ENCODE measurements at places on chromosomes 1 and 21. TPM values are rescaled to one million over a fixed set of nuclear protein-coding genes. Genes with fewer than 3 reads are reported as not detected.

Gene FAM229A
- total RNA-seq, result 3.3 TPM

Gene HPCAL4
- total RNA-seq, result not detected

Gene KRTAP19-1
- not detected for total RNA-seq

Gene CDK18
- total RNA-seq, result 3.7 TPM

Gene GPR52
- 4.8 TPM for total RNA-seq

Gene SH2D1B
- 0.33 TPM for total RNA-seq

Gene GJA9
- not detected for total RNA-seq

GRCh38 chr1:103194984-103195383 lies 86.7 kb upstream of the COL11A1 start:
- no peak for DNase-seq

DNA sequence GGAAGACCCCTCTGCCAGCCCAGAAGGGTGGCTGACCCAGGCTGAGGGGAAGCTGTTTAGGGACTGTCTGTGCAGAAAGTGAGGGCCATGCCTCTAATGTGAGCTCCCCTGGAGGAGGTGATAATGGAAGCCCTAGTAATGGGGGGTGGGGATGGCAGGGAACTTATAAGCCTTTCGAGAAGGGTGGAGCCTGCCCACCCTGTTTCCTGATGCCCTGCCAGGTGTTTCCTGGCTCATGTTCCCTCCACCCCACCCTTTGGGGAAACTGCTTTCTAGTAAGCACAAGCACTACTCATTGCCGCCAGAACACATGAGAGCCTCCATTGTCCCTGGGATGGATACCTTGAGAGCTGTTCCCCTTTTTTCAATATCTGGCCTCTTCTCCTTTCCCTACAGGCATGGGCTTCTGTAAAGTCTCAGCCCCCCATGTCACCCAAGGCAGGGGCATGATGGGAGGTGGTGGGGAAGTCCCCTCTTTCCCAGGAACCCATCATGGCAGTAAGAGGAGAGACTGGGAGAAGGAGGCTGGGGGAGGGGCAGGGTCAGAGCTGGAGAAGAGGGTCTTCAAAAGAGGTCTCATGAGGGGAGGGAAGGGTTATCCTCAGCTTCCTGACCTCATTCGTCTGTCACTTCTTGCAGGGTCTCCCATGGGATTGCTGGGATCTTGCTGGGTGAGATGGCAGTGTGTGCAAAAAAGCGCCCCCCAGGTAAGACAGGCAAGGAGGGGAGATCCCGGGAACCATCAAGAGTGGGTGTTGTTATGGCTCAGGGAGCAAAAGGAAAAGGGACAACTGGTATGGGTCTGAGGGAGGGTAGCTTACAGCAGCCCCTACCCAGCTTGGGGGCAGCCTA lies 2.4 kb downstream of the ATP8B2 start:
- DNase-seq, result no peak

- DNase-seq, result no peak
These were observed 5.2 kb downstream of the TTLL10 start for GRCh38 chr1:1178794-1179331.

- peak; percentile 6 for DNase-seq
These were observed 882 bp upstream of the FCAMR start for GRCh38 chr1:206971029-206971655.

GRCh38 chr1:42463921-42464320 lies 835 bp downstream of the CCDC30 start:
- no peak for DNase-seq

- no peak for DNase-seq
These were observed 28.5 kb downstream of the IL12RB2 start for GRCh38 chr1:67336157-67336556.

DNA sequence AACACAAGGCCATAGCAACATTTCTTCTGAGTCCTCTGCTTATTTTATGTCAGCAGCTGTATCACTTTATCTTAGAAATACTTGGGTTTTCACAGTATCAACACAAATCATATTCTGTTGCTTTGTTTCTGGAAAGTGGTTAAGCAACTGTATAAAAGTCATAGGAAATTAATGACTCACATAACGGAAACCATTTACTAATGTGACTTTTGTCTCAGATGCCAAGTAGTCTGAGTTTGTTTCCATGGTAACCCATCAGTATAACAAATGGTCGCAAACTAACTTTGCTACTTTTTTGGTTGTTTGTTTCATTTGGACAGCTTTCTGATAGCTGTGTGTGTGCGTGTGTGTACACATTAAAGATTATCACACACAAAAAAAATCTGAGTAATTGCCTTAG lies 31.1 kb downstream of the EEIG2 start:
- DNase-seq, result no peak

DNA sequence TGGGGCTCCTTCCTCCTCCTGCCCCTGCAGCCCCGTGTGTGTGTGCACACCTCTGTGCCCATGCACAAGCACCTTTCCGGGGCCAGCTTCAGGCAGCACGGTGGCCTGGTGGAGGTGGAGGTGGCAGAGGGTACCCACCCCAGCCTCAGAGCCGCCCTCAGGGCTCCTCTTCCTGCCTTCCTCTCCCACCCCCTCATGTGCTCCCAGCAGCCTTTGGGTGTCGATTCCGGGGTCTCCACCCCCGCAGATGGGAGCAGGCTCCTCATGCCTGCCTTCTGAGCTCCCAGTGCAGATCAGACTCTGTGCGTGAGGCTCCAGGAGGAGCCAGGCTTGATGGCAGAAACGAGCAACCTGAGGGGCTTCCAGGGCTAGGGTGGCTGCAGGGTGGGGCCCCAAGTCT lies 29.2 kb upstream of the PLCH2 start:
- DNase-seq, result no peak

GRCh38 chr1:18373882-18374493 lies 106.7 kb upstream of the KLHDC7A start:
- no peak for DNase-seq

- no peak for DNase-seq
These were observed 684.2 kb downstream of the LTN1 start for GRCh38 chr21:28308516-28308915.

DNA sequence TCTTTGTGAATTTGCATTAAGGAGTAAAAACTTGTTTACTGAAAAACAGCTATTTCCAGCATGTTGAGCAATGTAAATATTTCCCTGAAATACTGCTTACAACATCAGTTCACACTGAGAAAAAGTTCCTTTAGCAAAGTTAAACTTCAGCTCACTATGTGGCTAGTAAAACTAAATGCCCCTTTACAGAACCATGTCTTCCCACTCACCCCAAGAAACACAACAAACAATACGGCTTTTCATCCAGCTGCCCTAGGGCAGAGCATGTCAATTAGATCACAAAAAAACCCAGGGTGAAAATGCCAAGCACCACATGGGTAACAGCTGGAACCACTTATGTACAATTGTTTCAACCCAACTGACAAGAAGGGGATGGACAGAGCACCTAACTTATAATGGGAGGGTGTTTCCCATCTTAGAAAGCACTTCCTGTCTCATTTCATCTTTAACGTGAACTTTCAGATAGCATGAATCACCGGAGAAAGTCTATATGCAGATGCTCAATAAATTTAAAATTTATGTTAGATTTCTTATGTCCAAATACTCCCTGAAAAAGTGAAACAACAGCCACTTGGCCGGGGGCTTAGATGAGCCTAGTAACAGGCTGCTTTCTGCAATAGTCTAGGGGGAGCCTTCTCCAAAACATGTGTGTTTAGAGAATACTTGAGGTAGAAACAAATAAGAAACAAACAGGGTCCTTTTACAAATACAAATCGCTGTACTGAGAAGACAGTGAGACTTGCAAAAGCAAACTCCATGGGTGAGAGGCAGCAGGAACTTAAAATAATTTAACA lies 6.6 kb downstream of the NID1 start:
- no peak for DNase-seq

- DNase-seq, result no peak
These were observed 34.4 kb downstream of the C21orf91 start for GRCh38 chr21:17784604-17785402.

GRCh38 chr1:185798505-185798904 lies 64.3 kb downstream of the HMCN1 start:
- no peak for DNase-seq

DNA sequence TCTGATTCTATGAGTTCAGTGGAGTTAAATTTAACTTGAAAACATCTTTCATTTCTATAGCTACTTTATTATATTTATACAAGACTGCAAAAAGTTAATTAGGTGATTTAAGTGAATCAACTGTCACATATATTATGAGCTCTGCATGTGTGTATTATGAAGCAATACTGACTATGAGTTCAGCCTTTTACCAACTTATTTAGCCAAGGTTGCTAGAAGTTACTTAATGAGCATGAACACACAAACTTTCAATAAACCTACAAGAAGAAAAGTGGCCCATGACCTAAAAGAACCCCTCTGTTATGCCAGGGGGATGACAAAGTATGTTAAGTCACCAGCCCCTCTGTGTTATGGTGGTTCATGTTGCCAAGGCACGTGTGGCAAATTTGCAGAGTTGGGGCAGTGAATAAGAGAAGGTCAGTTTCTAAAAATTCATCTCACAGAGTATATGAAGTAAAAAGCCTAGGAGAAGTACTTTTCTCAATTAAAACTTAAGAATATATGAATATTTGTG lies 86.7 kb upstream of the LYPLAL1 start:
- DNase-seq, result no peak

DNA sequence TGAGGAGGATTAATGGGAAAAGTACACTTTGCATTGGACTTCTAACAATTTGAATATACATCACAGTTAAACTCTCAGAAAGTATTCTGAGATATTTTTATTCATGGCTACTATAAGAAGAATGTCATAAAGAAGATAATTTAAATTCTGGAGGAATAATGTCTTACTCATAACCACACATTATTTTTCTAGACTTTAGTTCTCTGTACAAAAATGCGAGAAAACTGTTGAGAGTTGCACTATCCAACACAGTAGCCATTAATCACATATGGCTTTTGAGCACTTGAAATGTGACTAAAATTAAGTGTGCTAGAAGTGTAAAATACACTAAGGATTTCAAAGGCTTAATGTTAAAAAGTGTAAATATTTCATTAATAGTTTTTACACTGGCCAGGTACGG lies 53.8 kb downstream of the CRB1 start:
- DNase-seq, result no peak

DNA sequence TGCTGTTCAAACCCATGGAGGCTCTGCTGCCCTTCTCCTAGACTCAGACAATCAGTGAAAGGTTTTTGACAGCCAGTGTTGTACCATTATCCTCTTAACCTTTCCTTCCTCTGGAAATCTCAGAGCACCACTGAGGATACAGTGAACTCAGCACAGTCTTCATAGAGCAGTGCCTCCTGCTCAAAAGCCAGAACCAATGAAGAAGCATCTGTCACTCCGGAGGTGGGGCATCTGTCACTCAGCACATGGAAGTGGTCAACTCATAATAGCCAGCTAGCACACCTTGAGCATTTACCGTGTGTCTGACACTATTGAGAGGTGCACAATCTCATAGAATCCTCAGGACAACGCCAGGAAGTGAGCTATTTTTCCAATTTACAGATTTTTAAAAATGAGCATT lies 62.4 kb downstream of the NMNAT2 start:
- DNase-seq, result no peak

GRCh38 chr1:85661767-85662166 lies 46.5 kb downstream of the ZNHIT6 start:
- DNase-seq, result no peak

- DNase-seq, result no peak
These were observed 257.5 kb upstream of the SNX7 start for GRCh38 chr1:98403963-98404480.

DNA sequence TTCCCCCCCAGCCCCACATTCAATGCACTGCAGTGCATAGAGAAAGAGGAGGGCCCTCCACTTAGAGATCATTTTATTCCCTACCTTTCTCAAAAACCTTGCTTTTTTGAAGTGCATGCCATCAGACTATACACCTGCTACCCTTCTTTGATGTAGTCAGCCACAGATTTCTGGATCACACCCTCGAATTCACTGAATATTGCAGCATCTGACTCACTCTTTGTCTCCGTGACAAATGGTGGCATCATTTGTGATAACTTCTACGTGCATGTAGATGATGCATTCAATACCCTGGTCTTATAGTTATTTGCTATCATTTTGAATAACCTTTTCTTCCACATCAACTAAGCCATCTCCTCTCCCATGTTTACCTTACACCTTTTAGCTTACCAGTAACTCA lies 310.3 kb upstream of the SGIP1 start:
- DNase-seq, result no peak

- no peak for DNase-seq
These were observed 49.4 kb upstream of the KIAA1614 start for GRCh38 chr1:180863158-180863775.

GRCh38 chr1:42999308-42999707 lies 40.6 kb upstream of the SLC2A1 start:
- no peak for DNase-seq

GRCh38 chr1:101797722-101798121 lies 199.0 kb downstream of the OLFM3 start:
- no peak for DNase-seq

- no peak for DNase-seq
These were observed 2.7 kb downstream of the PDE9A start for GRCh38 chr21:42655796-42656770.

- DNase-seq, result no peak
These were observed 15.0 kb downstream of the DISP1 start for GRCh38 chr1:222829868-222830267.

GRCh38 chr1:234246638-234247116 lies 126.6 kb upstream of the COA6 start:
- DNase-seq, result peak; percentile 8

DNA sequence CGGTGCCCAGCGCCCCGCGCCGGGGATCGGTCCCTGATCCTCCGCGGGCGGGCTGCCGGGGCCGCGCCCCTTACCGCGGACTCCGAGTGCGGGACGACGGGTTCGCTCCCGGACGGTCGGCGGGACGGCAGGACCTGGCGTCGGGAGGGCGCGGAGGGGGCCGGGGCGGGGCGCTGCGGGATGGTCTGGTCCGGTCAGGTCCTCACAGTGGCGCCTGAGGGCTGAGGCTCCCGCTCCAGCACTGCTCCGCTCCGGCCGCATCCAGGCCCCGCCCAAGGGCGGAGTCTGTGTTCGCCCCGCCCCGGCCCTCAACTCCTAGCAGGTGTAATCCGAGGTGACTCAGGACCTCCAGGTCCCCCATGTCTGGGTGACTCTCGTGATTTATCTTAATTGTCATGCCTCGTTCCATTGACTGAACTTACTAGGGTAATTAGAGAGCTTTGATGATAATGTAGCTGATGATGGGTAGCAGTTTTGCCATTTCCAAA lies at the start of gene RAB3B:
Gene RAB3B, minus strand, starts transcription at position 223 of the 488 bp plus-strand sequence. CDS start 13,583 bp downstream, outside the sequence.
- peak; percentile 82 for DNase-seq

GRCh38 chr1:70528590-70529333 lies 117.7 kb downstream of the CTH start:
- peak; percentile 36 for DNase-seq
